CD4-positive, alpha-beta T cell treated with Interferon gamma for 1 hour (primary cell): ENCODE measurements at places on chromosomes 13 and 19.
A peak's percentile ranks its signal among the peaks of the same experiment; 100 is the strongest.

DNA sequence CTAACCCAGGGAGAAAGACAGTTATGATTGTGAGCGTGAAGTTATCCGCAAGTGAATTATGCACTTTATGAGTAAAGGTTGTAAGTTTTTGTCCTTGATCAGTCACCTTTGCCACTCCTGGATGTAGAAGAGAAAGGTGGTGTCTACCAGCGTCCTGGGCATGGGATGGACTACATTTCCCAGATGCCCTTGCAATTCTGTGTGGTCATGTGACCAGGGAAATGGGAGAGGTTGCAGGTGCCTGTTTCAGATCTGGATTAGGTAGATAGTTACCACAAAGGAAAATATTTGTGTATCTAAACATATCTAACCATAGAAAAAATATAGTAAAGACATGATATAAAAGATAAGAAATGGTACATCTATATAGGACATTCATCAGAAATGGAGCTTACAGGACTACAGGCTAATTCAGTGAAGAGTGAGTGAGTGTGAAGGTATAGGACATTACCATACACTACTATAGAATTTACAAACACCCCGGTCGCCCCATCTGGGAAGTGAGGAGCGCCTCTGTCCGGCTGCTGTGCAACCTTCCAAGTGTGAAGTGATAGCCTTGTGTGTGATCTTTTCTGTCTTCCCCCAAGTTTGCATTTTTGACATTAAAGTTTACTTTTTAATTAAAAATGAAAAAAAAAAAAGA, 51.6 kb upstream of the CACNA1A start:
- DNase-seq = no peak

- DNase-seq = no peak
Observed at GRCh38 chr13:80029170-80029569, 311.8 kb downstream of the SPRY2 start.

DNA sequence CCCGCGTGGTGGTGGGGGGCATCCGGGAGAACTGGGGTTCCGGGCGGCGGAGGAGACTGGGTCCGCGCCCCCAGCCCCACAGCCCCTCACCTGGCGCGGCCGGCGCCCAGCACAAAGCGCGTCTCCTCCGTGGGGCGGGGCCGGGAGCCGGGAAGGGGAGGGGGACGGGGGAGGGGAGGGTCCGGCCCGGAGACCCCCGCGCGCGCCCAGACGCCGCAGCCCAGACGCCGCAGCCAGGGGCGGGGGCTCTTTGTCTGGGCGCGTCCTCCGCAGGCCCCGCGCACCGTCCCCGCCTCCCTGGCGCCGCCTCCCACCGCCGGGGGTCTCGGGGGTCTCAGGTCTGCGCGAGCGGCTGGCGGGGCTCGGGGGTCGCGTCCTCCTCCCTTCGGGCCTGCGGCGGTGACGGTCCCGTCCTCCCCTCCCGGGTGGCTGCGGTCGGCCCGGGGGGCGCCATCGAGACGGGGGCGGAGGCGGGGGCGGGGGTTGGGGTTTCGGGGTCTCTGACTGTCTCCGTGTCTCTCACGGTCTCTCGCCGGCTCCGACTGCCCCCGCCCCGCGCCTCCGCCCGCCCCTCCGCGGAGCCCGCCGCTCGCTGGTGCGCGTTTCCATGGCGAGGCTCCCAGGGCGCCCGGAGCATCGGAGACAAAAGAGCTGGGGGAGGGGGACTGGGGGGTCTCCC, at the start of gene PLPPR3:
PLPPR3 (minus strand) TSS at position 131 of the 679 bp plus-strand sequence. CDS start 396 bp downstream, outside the sequence.
- DNase-seq = no peak

GRCh38 chr19:40976134-40976533, 14.9 kb upstream of the CYP2B6 start:
- no peak for DNase-seq

GRCh38 chr19:7680606-7681339, at the start of gene TRAPPC5:
Gene TRAPPC5 (plus strand): TSS chr19:7680833. CDS start chr19:7682254, 1,421 bp downstream.
- peak; percentile 89 for DNase-seq

DNA sequence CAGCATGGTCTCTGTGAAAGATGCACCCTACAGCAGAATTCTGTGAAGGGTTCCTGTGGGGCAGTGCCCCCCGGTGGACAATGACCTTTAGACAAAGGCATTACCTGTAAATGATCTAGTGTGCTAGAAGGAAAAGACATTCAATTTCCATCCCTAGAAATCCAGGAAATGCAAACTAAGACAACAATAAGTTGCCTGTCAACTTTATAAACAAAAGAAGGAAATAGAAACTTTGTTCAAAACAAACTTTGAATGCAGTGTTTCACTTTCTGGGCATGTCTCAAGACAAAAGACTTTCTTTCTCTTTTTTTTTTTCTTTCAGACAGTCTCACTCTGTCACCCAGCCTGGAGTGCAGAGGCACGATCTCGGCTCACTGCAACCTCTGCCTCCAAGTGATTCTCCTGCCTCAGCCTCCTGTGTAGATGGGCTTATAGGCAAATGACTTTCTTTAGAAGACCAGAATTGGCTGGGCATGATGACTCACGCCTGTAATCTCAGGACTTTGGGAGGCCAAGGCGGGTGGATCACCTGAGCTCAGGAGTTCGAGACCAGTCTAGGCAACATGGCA, 15.5 kb downstream of the TEX101 start:
- no peak for DNase-seq

DNA sequence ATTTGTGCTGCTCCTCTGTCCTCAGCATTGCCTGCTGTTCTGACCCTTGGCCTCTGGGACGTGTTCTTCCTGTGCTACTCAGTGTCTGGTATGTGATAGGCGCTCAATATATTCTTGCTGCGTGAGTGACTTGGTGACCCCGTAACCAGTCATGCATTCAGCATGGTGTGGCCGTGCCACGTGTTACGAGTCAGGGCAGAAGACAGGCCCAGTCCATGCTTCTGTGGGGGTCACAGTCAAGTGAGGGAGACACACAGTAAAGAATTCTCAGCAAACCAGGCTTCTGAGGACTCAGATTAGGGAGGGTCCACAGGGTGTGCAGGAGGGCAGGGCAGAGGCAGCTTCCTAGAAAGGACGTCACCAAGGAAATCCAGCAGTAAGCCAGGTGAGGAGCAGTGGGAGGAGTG, 7.9 kb downstream of the PPP1R37 start:
- no peak for DNase-seq

GRCh38 chr19:776549-776948, 20.7 kb upstream of the PTBP1 start:
- DNase-seq = no peak

- DNase-seq = no peak
Observed at GRCh38 chr13:80389073-80390038, 48.4 kb upstream of the SPRY2 start.

DNA sequence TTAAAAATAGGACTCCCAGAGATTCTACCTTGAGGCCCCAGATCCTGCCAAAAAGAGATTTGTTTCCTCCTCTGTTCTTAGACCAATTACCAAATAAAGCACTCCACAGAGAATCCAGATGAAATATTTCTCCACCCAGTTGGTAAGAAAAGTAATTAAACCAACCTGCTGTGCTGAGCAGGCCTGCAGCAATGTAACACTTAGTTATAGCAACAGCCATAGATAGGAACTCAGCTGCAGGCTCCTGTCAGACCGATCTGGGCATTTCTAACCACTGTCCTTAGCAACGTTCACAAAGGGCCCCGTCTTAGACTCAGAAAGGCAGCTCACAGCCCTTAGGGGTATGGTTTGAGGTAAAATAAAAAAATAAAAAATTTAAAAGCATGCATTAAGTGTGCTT, 271.1 kb downstream of the KCNRG start:
- DNase-seq = no peak

DNA sequence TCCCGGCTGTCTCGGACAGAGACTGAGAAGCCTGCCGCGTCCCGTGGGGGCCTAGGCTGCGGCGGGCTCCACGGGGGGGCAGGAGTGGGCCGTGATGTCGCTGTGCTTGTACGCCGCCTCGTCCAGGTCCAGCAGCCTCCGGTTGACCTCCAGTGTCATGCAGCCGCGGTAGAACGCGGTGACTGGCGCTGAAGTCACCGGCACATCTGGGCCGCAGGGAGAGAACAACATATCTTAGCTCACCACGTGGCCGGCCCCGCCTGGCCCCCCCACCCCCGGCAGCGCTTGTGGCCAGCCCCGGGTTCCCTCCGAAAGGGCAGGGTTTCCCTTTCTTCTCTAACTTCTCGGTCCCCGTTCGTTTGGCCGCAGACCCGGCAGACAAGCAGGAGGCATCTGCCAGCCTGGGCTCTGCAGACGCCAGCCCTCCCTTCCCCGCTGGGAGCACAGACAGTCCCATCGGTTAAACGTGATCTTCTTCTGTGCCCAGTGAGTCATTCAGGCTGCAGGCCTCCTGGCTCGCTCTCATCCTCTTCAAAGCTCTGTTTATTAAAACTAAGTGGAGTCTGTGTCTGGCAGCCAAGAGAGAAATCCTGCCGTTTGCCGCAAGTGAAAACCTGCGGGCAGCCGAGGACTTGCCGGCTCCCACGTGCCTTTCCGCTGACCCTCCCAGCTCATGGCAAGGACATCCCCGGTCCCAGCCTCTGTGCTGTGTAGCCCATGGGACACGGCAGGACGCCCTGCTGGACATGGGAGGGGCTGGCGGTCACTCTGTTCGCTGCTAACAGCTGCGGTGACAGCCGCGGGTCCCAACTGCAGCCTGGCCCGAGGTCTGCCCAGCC, 42.8 kb downstream of the GAS6 start:
- DNase-seq = no peak

GRCh38 chr13:58207501-58207900, 576.0 kb downstream of the PCDH17 start:
- no peak for DNase-seq

- DNase-seq = no peak
Observed at GRCh38 chr13:75881109-75881775, 245.1 kb downstream of the LMO7 start.

GRCh38 chr19:54390942-54391577, 24.2 kb upstream of the TTYH1 start:
- DNase-seq = peak; percentile 69

- no peak for DNase-seq
Observed at GRCh38 chr19:18562086-18562485, 4.4 kb downstream of the KXD1 start.

GRCh38 chr13:110307767-110308655, 927 bp downstream of the COL4A2 start:
- no peak for DNase-seq

- DNase-seq = no peak
Observed at GRCh38 chr13:104895521-104895920, 1639.9 kb downstream of the EFNB2 start.

- no peak for DNase-seq
Observed at GRCh38 chr13:62625214-62625881, 1209.7 kb upstream of the PCDH20 start.

GRCh38 chr19:41570639-41571112, 5.3 kb upstream of the CEACAM21 start:
- peak; percentile 81 for DNase-seq

- no peak for DNase-seq
Observed at GRCh38 chr13:99282264-99283231, 24.4 kb upstream of the GPR18 start.
